ENCODE measurements at places on chromosomes 6 and 20. TPM values are rescaled to one million over a fixed set of nuclear protein-coding genes. Genes with fewer than 3 reads are reported as not detected.

RHAG gene
- not detected for total RNA-seq

DNA sequence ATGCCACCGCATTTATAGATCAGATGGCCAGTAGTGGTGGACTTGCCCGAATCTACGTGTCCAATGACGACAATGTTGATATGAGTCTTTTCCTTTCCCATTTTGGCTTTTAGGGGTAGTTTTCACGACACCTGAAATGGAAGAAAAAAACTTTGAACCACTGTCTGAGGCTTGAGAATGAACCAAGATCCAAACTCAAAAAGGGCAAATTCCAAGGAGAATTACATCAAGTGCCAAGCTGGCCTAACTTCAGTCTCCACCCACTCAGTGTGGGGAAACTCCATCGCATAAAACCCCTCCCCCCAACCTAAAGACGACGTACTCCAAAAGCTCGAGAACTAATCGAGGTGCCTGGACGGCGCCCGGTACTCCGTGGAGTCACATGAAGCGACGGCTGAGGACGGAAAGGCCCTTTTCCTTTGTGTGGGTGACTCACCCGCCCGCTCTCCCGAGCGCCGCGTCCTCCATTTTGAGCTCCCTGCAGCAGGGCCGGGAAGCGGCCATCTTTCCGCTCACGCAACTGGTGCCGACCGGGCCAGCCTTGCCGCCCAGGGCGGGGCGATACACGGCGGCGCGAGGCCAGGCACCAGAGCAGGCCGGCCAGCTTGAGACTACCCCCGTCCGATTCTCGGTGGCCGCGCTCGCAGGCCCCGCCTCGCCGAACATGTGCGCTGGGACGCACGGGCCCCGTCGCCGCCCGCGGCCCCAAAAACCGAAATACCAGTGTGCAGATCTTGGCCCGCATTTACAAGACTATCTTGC lies 725 bp downstream of the EEF1A1 start:
- H3K27me3 ChIP-seq: peaks cover 5% of the 10 kb centered on the region
- DNase-seq: peak; percentile 73
- H3K36me3 ChIP-seq: peaks cover 55% of the 10 kb centered on the region
- H3K4me1 ChIP-seq: peaks cover 35% of the 10 kb centered on the region

DNA sequence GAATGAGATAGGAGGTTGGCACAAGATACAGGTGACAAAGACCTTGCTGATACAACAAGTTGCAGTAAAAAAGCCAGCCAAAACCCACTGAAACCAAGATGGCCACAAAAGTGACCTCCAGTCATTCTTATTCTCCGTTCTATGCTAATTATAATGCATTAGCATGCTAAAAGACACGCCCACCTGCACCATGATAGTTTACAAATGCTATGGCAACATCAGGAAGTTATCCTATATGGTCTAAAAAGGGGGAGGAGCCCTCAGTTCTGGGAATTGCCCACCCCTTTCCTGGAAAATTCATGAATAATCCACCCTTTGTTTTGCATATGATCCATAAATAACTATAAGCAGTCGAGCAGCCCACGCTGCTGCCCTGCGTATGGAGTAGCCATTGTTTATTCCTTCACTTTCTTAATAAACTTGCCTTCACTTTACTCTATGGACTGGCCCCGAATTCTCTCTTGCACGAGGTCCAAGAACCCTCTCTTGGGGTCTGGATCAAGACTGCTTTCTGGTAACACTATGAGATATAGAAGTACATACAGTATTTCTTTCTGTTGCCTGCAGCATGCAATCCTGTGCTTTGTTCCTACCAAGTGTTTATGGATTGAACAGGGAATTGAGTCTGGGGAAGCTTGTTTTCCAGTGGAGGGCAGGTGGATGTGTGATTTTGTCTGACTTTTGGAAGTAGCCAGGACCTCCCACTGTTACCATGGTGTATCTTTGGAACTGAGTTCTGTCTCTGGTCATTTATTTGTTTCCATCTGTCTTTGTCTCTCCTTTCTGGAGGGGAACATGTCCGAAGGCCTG lies 72.0 kb upstream of the TGM3 start:
- no peaks in the 10 kb centered on the region for H3K27me3 ChIP-seq
- no peak overlapping the region for H3K4me3 ChIP-seq
- H3K4me1 ChIP-seq: peaks cover 5% of the 10 kb centered on the region
- no peak overlapping the region for H3K27ac ChIP-seq
- DNase-seq: no peak
- no peaks in the 10 kb centered on the region for H3K36me3 ChIP-seq

- DNase-seq: no peak
- no peak overlapping the region for H3K4me3 ChIP-seq
- H3K27me3 ChIP-seq: no peaks in the 10 kb centered on the region
- no peaks in the 10 kb centered on the region for H3K4me1 ChIP-seq
- no peaks in the 10 kb centered on the region for H3K36me3 ChIP-seq
- no peak overlapping the region for H3K27ac ChIP-seq
Observed at GRCh38 chr20:11849976-11850670, 67.6 kb upstream of the BTBD3 start.

DNA sequence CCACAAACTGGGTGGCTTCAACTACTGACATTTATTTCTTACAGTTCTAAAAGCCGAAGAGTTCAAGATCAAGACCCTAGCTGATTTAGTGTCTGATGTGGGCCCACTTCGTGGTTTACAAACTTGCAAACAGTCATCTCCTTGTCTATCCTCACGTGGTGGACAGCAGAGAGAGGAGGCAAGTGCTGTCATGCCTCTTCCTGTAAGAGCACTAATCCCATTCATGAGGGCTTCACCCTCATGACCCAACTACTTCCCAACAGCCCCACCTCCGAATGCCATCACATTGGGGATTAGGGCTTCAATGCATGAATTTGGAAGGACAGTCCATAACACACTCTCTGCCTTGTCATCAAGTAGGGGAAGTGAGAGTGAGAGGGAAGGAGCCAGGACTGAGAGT lies 15.6 kb upstream of the ISM1 start:
- no peaks in the 10 kb centered on the region for H3K4me1 ChIP-seq
- H3K4me3 ChIP-seq: no peak overlapping the region
- no peaks in the 10 kb centered on the region for H3K36me3 ChIP-seq
- H3K27ac ChIP-seq: no peak overlapping the region

GRCh38 chr6:110746680-110747079 lies 68.6 kb downstream of the CDK19 start:
- H3K36me3 ChIP-seq: peaks cover 15% of the 10 kb centered on the region
- no peak for DNase-seq
- no peaks in the 10 kb centered on the region for H3K4me1 ChIP-seq

- peaks cover 11% of the 10 kb centered on the region for H3K36me3 ChIP-seq
- H3K27me3 ChIP-seq: no peaks in the 10 kb centered on the region
- H3K27ac ChIP-seq: no peak overlapping the region
- DNase-seq: no peak
Observed at GRCh38 chr6:109097661-109098060, 2.4 kb downstream of the CEP57L1 start.

DNA sequence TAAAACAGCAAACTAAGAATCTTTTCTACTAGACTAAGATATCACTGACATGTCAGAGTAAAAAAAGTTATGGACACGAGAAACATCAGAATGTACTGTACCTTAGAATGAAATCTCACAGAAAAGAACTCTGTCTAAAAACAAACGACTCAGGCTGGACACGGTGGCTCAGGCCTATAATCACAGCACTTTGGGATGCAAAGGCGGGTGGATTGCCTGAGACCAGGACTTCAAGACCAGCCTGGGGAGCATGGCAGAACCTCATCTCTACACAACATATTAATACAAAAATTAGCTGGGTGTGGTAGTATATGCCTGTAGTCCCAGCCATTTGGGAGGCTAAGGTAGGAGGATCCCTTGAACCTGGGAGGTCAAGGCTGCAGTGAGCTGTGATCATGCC lies 122.6 kb downstream of the PRND start:
- peaks cover 7% of the 10 kb centered on the region for H3K4me1 ChIP-seq
- H3K4me3 ChIP-seq: no peak overlapping the region
- no peaks in the 10 kb centered on the region for H3K36me3 ChIP-seq
- no peak overlapping the region for H3K27ac ChIP-seq
- H3K27me3 ChIP-seq: peaks cover 19% of the 10 kb centered on the region
